ENCODE measurements at places on chromosomes 13 and 19.

DNA sequence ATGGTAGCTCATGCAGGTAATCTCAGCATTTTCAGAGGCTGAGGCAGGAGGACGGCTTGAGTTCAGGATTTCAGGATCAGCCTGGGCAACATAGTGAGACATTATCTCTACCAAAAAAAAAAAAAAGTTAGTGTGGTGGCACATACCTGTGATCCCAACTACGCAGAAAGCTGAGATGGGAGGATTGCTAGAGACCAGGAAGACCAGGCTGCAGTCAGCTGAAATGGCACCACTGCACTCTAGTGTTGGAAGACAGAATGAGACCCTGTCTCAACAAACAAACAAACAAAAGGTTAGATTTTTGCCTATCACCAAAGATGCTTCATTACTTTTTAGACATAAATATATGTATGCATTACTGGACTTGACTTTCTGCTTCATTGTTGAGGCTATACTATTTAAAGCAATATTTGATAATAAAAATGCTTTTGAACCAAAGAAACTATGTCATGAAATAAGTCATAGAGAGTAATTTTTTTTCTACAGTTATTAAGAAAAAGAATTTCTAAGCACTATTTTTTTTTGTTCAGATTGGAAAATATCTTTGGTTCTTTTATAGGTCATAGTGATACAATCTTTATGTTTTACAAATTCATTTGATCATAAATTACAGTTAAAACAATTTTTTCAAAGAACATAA is 1180.1 kb upstream of the ATXN8OS start:
- no peak for DNase-seq

- no peak for DNase-seq
Observed at GRCh38 chr13:114072421-114072820, 60.0 kb downstream of the RASA3 start.

DNA sequence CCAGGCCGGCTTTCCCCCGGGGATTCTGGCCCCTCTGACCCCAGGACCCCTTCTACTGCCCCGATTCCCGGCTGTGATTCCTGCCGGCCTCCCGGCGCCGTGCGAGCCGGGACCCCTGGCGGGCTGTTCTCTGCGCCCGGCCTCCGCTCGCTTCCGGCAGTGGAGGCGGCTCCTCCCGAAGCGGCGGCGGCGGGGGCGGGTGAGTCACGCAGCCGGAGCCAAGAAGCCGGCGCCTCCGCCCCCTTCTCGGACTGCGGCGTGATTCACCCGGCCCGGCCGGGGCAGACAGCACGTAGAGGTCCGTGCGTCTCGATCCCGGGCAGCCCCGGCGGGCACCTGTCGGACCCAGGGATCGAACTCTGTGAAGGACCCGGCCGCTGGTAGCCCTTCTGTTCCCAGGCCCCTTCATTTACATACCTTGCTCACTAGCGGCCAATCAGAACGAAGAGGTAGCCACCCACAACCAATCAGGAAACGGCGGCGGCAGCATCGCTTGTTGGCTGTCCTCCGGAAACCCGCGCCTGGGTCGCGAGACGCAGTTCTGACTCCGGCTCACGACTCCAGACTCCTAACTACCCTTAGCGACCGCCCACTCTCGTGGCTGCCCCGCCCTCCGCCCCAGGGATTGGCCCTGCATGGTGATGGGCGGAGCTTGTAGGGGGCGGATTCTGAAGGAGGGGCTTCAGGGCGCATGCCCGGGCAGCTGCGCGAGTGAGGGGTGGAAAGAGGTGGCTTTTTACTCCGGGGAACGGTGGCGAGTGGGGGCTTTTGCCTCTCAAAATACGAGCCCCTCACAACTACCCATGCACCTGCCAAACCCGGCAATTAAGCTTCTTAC is at the start of gene SERTAD1:
TSS of gene SERTAD1 (minus strand) at position 543 of the 838 bp plus-strand sequence. CDS start 2,446 bp downstream, outside the sequence.
- DNase-seq = peak; percentile 96

DNA sequence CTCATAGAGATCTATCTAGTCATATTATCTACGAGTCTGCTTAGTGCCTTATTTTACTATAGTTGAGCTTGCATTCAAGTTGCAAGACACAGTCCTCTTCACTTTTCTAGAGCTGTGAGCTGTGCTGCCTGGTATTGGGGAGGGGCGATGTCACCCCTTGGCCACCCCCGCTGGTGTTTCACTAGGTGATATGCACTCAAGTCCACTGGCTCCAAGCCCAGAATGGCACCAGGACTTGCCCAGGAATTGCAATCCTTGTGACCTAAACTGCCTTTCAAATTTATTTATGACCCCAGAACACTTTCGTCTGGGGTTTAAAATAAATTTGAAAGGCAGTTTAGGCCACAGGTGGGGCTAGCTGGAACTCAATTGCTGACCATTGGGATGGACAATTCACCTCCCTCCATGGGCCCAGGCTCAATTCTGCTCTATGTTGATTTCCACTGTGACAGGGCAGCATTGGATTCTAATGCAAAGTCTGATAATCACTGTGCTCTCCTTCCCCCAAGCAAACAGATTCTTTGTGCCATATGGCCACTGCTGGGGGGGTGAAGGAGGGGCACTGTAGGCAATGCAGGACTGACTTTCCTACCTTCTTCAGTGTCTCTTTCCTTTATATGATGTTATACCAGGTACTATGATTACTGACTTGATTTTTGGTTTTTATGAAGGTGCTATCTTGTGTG is 1244.2 kb upstream of the MIR17HG start:
- DNase-seq = no peak

GRCh38 chr13:49444524-49445395 is 686 bp downstream of the SETDB2 start:
- no peak for DNase-seq

- no peak for DNase-seq
Observed at GRCh38 chr13:106049171-106049570, 486.3 kb downstream of the EFNB2 start.

GRCh38 chr19:47509170-47509847 is 5.6 kb downstream of the NAPA start:
- DNase-seq = no peak

GRCh38 chr19:46815833-46816627 is 27.6 kb upstream of the SLC1A5 start:
- DNase-seq = no peak

DNA sequence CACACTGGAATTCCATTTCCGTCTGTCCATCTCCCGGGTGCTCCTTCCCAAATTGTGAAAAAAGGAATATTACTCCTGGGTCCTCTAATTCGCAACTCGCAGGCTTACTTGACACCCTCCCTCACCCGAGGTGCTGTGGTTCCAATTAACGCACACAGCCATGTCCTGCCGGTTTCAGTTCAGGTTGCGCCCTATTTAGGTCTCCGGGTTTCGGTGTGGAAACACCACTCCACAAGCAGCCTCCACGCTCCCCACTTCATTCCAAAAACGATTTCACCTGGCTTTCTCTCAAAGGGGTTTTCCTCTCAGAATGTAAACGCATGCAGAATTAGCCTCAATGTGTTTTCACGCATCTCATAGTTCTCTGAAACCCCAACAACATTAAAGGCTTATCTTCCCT is 37.9 kb downstream of the NAXD start:
- DNase-seq = no peak

- no peak for DNase-seq
Observed at GRCh38 chr13:91539286-91540157, 141.1 kb downstream of the GPC5 start.

GRCh38 chr19:51696606-51697005 is 3.5 kb downstream of the SPACA6 start:
- no peak for DNase-seq

DNA sequence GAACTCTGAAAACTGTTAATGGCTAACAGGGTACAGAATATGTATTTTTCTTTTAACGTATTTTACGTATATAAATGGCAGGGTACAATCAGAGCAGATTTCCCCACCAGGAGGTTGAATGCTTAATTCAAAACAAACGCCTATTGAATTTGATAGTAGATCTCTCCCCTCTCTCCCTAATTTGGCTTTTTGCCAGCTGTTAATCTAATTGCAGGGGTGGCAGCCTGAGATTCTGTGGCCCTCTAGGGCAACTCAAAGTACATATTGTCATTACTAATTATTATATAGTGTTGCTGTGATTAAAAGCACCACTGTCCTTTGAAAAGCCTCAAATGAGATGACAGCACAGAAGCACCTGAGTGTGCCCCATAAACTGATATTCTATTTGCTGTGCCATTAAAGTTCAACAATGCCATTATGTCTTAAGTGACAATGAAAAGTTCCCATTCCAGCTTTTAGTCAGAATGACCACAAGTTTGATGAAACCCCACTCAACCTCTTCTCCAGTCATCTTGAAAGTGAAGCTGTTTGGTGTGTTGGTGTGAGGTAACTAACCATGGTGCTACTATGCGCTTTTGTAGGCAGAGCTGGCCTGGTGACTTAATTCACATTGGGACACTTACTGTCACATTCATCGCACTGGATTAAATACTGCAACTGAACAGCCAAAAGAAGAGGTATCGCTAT is 351.4 kb downstream of the KCNRG start:
- peak; percentile 72 for DNase-seq

GRCh38 chr13:51879133-51879532 is 17.4 kb downstream of the CCDC70 start:
- no peak for DNase-seq

- DNase-seq = no peak
Observed at GRCh38 chr13:45601680-45602079, 13.9 kb downstream of the ERICH6B start.

GRCh38 chr13:97574926-97575325 is 141.0 kb downstream of the RAP2A start:
- no peak for DNase-seq

DNA sequence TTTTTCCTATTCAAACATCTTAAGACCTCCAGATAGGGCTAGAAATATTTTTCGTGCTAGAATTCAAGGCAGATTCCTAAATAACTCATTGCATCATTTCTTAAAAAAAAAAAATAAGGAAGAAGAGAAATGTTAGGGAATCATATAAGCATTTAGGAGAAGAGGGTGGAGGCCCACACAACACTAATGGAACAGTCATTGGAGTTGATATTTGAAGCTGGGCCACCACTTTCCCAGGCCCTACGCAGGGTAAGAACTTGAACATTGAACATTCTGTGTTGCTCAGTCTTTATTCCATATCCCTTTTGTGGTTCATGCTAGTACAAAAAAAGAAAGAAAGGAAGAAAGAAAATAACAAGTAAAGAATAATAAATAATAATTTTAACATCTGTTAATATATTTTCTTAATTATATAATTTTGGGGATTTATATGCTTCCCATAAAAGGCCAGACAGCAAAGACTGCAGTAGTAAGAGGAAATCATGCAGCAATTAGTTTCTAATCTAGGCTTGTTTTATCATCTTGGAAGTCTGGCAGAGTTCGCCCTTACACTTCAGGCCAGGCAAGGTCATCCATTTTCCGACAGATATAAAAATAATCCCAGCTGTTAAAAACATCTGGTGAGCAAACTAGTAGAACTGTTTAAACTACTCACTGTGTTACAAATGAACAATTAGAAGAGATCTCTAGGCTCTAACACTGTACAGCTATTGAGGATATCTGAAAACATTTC is 127.7 kb downstream of the FRY start:
- DNase-seq = no peak

DNA sequence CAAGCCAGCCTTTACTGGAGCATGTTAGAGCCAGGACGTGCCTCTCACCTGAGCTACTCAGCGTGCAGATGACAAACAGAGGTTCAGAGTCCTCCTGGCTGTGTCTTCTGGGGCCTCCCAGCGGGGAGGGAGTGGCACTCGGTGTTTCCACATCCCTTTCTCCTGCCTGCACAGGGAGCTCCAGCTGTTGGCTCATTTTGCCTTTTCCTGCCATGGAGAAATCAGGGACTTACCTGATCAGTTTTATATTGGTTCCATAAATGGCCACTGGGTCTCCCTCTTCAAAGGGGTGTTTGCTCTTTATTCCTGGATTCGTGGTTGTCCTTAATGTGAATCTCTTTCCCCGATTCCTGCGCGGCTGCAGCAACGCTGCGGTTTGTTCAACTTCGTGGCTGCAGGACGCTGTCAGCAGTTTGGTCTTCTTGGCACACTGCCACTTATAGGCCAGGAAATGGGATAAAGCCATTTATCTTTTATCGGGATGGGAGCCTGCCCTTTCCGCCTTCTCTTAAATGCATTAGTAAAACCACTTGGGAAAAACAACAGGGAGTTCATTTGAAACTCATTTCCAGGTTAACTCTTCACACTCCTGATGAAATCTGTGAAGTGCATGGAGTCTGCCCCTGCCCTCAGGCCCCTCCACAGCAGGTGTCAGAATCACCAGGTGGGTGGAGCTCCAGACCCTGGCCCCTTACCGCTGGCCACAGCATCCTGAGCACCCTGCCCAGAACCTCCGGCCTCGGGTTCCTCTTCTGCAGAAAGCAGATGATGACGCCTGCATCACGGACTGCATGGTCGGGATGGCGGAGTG is 39.8 kb upstream of the MCF2L start:
- peak; percentile 87 for DNase-seq

DNA sequence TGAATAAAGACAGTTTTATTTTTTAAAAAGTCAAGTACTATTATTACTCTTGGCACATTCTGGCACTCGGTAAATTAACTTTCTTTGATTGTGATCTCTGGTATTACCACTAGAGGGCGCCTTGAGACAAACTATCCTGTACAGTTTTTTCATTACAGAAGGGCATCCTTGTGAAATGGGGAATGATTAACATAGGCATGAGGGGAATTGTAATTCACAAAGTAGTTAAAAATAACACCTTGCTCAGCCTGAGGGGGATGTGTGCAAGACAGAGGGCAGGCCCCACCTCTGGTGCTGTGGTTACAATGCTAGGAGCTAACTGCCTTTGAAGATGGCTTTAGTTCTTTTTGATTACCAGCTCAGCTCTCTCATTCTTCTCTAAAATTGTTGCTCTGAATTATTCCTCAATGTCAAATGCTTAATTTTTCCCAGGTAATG is 24.2 kb upstream of the C1QTNF9B start:
- DNase-seq = peak; percentile 10

GRCh38 chr13:44050450-44051063 is 170.9 kb downstream of the LACC1 start:
- DNase-seq = no peak

DNA sequence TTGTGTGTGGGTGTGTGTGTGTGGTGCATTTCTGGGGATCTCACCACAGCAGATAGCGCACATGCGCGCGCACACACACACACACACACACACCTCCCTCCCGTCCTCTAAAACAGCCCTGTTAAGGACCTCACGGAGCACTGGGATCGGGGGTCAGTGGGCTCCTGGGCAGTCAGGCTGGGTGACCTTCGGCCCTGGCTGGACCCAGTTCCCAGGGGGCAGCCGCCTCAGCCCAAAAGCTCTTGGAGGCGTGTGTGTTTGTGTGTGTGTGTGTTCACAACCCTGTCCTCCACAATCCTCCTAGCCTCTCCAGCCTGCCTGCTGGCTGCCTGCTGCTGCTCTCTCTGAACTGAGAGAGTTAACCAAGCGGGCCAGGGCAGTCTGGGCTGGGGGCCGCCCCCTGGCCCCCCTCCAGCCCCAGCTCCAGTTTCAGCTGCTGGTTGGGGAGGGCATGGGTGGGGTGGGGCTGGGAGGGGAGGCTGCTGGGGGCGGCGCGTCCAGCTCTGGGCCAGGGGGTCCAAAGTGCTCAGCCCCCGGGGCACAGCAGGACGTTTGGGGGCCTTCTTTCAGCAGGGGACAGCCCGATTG is at the start of gene FXYD1:
TSS of gene FXYD1 (plus strand) at position 520 of the 588 bp plus-strand sequence. CDS start 1,256 bp downstream, outside the sequence.
- no peak for DNase-seq

- DNase-seq = no peak
Observed at GRCh38 chr13:24176351-24177101, 16.0 kb downstream of the SPATA13 start.

GRCh38 chr13:113034451-113035212 is 65.6 kb downstream of the MCF2L start:
- DNase-seq = no peak
